ENCODE measurements at places on chromosomes 5 and 9.

GRCh38 chr5:135569755-135570452 lies 8.9 kb downstream of the CXCL14 start:
- DNase-seq: no peak

- DNase-seq: no peak
These were observed 21.3 kb downstream of the GLT6D1 start for GRCh38 chr9:135617991-135618411.

- no peak for DNase-seq
These were observed 289.1 kb downstream of the EBF1 start for GRCh38 chr5:158810615-158811014.

DNA sequence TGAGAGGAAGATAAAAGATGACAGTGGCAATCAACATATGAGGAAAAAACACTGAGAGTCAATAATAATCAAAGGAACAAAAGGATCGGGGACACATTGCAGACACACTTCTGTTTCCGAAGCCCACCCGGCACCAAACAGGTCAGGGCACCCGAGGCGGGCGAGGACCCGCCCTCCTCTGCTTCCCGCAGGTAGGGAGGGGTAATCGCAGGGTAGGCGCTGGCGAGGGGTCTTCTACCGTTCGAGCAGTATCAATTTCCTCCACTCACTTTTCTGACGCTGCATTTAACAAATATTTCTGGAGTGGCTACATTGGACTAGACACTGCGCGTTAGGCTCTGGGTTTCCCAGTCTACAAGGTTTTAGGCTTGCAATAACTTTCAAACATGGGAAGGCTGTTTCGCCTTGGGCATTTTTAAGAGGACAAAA lies 1.3 kb downstream of the TXN start:
- DNase-seq: no peak

DNA sequence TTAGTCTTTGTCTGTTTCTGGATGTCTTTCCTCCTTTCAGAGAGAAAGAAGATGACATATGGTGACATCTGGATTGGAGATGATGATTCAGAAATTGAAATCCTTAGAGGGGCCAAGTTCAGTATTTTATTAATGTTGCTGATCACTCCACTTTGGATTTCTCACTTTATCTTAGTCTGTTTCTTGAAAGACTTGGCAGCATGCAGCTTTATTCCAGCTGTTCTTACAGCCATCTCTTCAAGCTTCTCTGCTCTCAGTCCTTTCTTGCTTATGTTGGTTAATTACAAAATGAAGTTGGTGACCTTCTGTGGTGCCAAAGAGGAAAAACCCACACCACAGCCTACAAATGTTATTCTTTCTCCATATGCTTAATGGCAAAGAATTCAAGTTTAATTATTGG lies 62.1 kb downstream of the SNCAIP start:
- no peak for DNase-seq

DNA sequence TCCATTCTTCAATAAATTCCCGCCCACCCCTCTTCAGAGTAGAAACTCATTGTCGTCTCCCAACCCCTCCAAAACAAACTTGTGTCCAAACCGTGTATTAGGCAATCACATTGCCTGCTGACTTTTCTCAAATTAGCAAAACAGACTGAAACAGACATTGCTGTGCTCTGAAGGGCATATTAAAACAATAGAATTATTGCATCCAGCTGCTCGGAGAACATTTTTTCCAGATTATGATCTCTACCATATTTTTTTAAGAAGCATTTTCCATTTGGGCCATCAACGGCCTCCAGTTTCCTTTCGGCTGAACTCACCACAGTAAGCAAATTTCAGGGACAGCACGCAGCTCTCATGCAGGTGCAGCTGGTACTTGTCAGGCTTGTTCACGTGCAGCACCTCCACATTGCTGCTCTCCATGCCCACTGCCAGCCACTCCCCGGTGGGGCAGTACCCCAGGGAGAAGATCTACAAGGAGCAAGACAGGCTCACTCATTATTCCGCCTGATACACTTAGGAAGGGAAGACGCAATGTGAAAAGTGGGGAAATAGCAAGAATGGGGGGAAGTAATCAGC lies 104.1 kb downstream of the TLE1 start:
- DNase-seq: no peak

DNA sequence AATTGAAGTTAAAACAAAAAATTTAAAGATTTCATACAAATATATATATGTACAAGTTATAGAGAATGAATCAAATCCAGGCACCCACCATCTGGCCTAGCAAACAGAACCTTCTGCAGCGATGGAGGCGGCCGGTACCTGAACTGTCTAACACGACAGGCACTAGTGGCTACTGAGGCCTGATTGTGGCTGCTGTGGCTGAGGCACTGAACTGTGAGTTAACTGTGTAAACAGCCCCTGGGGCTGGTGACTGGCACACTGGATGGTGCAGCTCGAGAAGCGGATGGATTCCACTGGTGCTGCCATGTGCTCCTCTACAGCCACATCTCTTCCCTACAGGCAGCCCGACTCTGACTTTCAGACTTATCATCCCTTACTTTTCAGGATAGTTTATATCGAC lies 82.4 kb downstream of the RAPGEF1 start:
- no peak for DNase-seq

GRCh38 chr9:132651259-132651658 lies 18.5 kb downstream of the DDX31 start:
- DNase-seq: no peak
